ENCODE measurements at places on chromosomes 12 and 14. TPM values are rescaled to one million over a fixed set of nuclear protein-coding genes. Genes with fewer than 3 reads are reported as not detected.

DNA sequence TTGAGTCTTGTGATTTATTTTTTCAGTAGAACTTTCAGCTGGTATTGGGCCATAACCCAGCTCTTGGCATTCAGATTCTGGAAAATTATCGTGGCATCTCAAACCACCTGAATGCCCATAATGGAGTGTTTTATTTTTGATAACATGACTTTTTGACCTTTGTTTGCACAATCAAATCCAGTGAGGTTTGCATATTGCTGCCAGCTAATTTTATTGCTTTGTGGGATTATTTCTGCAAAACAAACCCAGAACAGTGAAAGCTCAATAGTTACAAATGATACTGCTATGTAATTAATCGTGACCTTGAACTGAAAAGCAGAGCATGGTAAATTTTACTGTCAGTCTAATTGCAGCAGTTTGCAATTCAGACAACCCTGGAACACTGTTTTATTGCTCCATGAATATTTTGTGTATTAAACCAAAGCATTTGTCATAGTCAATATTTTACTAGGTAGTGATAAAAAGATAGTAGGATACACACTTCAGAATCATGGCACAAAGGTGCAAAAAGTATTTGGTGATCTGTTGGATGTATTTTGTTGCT, 255.2 kb upstream of the NAV3 start:
- DNase-seq = no peak

GRCh38 chr12:45598761-45599160, 130.7 kb upstream of the ARID2 start:
- DNase-seq = no peak

DNA sequence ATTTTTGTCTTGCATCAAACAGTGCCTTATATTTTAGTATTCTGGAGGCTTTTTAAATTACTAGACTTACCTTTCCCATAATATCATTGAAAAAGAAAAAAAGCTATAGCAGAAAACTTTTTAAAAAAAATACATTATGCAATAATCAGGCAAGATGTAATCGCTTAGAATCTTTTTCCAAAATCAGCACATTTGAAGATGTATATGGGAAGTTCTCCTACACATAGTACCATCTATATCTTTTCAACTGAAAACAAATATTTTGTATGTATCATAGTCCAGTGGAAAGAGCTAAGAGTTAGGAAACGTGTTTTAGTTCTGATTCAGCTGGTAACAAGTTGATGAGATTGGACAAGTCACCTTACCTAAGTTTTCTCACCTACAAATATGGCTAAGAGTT, 70.6 kb downstream of the SLC41A2 start:
- no peak for DNase-seq

RASSF8 gene
- 1.4 TPM for total RNA-seq

- DNase-seq = no peak
Observed at GRCh38 chr12:28369483-28369882, 179.2 kb downstream of the CCDC91 start.

ACSM4 gene
- total RNA-seq = not detected

RTL1 gene
- total RNA-seq = not detected

MFAP5 gene
- total RNA-seq = not detected

GPR84 gene
- 0.27 TPM for total RNA-seq

- no peak for DNase-seq
Observed at GRCh38 chr14:75319021-75319420, 40.4 kb downstream of the FOS start.

FKBP4 gene
- 40.3 TPM for total RNA-seq

DNA sequence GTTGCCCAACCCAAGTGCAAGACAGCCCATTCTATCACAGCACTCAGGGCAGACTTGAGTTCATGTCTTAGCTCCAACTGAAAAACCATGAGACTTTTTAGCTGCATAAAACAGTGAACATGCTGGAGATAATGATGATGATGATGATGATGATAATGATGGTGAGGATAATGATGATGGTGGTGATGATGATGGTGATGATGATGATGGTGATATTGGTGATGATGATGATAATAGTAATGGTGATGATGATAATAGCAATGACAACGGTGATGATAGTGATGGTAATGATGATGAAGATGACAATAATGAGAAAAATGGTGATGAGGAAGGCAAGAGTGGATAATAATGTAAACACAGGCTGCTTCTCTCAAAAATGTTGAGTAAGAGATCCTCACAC, 576.2 kb downstream of the BCL11B start:
- no peak for DNase-seq

DNA sequence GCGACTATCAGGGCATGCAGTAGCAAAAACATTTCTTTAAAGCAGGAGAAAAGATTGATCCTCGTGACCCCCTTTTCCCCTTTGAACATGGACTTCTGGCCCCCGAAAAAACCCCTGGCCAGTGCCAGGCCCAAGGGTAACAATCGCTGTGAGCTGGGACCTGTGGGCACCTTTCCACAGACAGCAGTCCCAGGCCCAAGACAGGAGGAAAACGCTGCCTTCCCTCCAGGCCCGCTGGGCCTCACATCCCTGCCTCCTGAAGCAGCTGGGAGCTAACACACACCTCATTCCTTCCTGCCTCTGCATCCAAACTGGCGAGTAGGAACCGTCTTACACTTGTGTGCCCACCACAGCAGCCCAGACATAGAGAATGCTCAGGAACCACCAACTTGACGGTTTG, 1.2 kb downstream of the VWF start:
- DNase-seq = no peak

GRCh38 chr14:93219103-93219726, 12.2 kb downstream of the UBR7 start:
- DNase-seq = no peak

B4GALNT3 gene
- 1.4 TPM for total RNA-seq

DNA sequence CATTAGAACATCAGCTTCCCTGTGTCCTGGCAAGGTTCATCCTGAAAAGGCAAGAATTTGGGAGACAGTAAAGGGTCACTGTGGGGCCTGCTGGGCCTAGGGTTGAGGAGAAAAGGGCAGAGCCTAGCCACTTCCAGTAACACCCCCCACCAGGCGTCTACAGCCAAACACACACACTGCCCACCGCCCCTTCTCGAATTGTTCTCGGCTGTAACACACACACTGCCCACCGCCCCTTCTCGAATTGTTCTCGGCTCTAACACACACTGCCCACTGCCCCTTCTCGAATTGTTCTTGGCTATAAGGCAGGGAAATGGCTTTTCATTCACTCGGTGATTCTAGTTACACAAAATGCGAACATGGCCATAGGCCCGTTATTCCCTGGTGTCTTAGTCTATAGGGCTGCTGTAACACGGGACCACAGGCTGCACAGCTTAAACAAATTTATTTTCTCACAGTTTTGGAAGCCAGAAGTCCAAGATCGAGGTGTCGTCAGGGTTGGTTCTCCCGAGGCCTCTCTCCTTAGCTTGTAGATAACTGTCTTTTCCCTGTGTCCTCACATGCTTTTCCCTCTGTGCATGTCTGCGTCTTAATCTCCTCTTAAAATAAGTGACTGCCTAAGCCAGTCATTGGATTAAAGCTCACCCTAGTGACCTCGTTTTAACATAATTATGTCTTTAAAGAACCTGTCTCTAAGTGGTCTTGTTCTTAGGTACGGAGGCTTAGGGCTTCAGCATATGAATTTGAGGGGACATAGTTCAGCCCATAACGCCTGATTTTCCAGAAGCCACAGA, 171.0 kb downstream of the ADGRD1 start:
- DNase-seq = no peak

NPFF gene
- not detected for total RNA-seq

DNA sequence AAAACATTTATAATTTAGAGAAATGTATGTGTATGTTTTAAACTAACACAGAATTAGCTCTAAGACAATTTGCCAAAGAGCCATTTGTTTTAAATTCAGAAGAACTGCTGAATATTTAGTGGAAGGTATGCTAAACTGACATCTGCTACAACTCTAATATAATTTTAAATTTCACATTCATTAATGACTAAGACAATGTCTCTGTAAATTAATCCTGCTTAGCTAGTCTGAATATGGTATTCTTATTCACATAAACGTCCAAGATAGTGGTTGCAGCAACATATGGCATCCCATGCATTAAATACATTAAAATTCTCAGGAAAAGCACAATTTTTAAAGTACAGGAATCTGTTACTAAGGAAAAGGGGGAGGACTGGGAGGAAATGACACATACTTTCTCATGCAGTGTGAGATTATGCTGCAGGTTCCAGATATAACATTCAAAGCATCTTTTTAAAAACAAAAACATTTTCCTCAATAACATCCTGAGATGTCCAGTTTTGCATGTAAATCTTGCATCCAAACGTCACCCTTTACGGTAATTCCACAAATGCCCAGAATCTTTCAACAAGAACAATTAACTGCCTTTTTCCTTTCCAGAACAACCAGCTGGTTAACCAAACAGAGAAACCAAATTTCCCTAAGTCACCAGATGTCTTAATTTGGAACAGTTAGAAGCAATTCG, 26.9 kb downstream of the WDR89 start:
- no peak for DNase-seq

DNA sequence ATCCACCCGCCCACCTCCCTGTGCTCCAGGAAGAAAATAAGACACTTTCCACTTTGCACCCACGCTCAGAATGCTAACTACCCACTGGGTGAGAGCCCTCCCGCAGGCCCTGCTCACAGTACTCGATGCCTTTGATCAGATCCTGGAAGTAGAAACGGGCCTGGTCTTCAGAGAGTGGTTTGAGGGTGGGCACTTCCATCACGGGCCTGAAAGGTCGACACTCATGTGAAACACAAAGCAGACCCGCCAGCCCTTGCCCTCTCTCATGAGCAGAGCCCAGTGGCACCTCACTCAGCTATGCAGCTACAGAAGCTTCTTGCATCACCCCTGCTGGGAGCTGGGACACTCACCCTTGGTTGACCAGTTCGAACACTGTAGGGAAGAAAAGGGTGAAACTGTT, 41.1 kb downstream of the CAMKK2 start:
- no peak for DNase-seq

Measured in CD4-positive, alpha-beta T cell (primary cell).